ENCODE measurements at places on chromosomes 12 and 14. TPM values are rescaled to one million over a fixed set of nuclear protein-coding genes. Genes with fewer than 3 reads are reported as not detected.

CCDC196 gene
- not detected for polyA plus RNA-seq

MGP gene
- polyA plus RNA-seq, result 51.2 TPM

RABGGTA gene
- polyA plus RNA-seq, result 135 TPM

OTOGL gene
- polyA plus RNA-seq, result 0.11 TPM

AICDA gene
- polyA plus RNA-seq, result not detected

PCED1B gene
- polyA plus RNA-seq, result 1.2 TPM

RNASE4 gene
- polyA plus RNA-seq, result 18.6 TPM

C3AR1 gene
- polyA plus RNA-seq, result 0.94 TPM

CCDC197 gene
- polyA plus RNA-seq, result not detected

FAM90A1 gene
- 0.13 TPM for polyA plus RNA-seq

AGAP2 gene
- 0.94 TPM for polyA plus RNA-seq

RFLNA gene
- polyA plus RNA-seq, result 0.28 TPM

C12orf50 gene
- polyA plus RNA-seq, result not detected

ENDOU gene
- polyA plus RNA-seq, result 101 TPM
